Activated effector memory CD4-positive, alpha-beta T cell treated with Interleukin-2 at 50 U/mL for 16 hours (primary cell): ENCODE measurements at places on chromosomes 2 and 18.

DNA sequence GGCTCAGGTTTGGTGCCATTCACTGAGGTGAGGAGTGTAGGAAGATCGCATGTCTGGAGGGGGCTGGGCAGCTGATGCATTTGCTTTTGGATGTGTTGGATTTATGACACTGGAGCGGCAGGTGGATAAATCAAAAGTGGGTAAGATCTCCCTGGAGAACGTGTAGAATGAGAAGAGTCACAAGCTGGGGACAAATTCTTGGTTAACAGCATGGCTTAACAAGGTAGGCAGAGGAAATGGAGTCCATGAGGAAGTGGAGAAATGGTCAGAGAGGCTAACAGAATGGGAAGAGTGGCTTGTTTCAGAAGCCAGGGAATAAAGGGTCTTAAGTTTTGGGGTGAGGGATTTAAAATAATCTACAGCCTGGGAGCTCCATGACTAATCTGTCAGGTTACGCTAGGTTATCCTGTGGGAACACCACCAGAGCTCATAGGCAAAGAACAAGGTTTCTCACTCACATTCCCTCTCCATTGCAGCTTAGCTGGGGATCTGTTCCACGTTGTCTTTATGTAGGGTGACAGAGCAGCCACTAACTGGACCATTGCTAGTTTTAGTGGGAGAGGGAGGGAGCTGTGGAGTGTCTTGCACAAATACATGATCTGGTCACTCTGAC, 12.8 kb downstream of the TSN start:
- no peak for DNase-seq

GRCh38 chr2:71576541-71576940, 123.2 kb downstream of the DYSF start:
- no peak for DNase-seq

DNA sequence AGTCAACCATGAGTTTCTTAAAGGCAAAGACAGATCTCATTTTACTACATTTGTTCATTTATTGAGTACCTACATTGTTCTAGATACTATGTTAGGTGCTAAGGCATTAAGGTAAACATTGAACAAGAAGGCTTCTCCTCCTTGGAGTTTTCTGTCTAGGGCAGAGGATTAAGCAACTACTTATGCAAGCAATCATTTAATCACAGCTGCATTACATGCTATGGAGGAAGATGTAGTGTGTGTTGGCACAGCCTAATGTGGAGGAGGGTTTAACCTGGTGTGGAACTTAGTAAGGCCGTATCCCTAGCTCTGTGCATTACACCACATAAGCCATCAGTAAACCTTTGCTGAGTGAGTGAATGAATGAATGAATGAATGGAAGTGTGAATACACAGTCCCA, 106.5 kb upstream of the MAP3K20 start:
- no peak for DNase-seq

GRCh38 chr2:27973592-27973991, 83.1 kb downstream of the BABAM2 start:
- DNase-seq: no peak

GRCh38 chr18:72762515-72763122, 105.2 kb downstream of the NETO1 start:
- DNase-seq: no peak

DNA sequence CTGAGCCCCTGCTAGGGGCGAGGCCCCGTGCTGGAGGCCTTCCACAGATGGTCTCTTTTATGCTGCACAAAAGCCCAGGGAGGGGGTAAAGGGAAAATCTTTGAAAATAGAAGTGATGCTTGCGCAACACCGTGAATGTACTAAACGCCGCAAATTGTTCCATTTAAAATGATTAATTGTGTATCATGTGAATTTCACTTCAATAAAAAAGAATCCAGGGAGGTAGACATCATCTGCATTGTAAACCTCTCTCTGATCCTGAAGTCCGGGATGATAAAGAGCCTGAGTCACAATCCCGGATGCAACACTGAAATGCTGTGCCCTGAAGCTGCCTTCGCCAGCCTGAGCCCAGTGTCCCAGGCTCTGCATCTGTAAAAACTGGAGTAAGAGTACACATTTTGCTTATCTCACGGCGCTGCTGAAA, 107.7 kb upstream of the PPP1CB start:
- DNase-seq: no peak

DNA sequence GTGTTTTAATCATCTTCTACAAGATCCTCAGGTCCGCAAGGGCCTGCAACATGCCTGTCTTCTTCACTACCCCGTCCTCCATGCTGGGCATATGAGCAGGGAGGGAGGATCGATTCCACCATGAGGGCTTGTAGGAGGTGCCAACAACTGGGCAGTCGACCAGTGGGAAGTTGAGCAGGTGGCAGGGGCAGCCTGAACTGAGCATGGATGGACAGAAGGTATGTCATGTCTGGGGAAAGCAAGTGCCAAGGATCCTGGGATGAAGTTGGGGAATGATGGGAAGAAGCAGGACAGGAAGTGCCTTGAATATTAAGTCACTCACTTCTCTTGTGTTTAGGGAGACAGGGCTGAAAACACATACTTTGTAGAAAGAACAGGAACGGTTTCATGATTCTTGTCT, 44.7 kb downstream of the CTIF start:
- DNase-seq: no peak

DNA sequence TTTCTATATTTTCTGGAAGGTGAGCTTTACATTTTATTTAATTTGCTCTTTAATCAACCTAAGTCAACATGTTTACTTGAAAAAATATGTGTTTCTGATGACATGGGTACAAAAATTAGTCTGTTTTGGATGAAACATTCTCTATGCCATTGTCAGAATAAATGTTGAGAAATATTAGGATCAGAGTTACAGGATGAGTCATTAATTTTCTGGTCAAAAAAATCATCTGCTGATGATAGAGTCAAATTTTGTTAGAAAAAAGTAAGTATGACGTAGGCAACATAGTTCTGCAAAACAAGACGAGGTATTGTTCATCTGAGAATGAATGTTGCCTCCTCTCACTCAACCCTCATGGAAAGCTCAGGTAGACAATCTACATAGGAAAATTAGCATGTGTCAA, 107.6 kb upstream of the CAVIN2 start:
- DNase-seq: no peak

GRCh38 chr2:12501469-12502158, 215.1 kb upstream of the TRIB2 start:
- peak; percentile 67 for DNase-seq

GRCh38 chr2:20589975-20590703, 60.8 kb downstream of the HS1BP3 start:
- DNase-seq: no peak

- no peak for DNase-seq
These were observed 166.8 kb downstream of the DYSF start for GRCh38 chr2:71620116-71620515.
